ENCODE measurements at places on chromosomes 4 and X. TPM values are rescaled to one million over a fixed set of nuclear protein-coding genes. Genes with fewer than 3 reads are reported as not detected.

Gene EDA2R
- total RNA-seq, result 19.5 TPM

- no peak for DNase-seq
Measured at GRCh38 chrX:154452823-154453222, 5.3 kb upstream of the PLXNA3 start.

DNA sequence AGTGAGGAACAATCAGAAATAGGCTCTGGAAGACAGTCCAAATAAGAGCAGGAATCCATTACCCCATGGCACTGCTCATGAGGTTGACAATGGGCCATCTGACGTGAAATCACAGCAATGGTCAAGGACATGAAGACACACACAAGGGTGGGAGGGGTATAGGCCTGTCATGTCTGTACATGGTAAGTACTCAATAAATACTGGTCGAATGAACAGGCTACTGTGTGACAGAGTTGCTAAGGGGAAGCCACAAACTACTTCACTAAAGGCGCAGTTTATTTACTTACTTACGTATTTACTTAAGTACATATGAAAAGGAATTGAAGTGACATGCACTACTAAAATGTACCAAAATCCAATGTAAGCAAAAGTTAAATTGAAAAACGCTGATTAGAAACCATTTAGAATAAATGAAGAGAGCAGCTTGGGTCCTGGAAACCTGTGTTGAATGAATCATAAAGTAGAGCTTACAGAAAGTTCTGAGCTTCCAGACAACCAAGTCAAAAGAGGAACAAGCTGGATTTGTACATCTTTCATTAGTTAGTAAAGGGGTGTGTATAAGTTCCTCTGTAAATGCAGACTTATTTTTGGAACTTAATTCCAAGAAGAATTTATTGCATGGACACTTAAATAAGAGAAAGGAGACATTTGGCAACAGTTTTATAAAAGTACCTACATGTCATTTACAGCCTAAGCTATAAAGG is 32.7 kb downstream of the ALPK1 start:
- DNase-seq, result no peak

GRCh38 chr4:54784161-54784671 is 126.5 kb downstream of the KIT start:
- DNase-seq, result peak; percentile 66

Gene IL1RAPL2
- not detected for total RNA-seq

All from SK-MEL-5 (cell line).